ENCODE measurements at places on chromosomes 7 and 10.

GRCh38 chr10:14570800-14571199, 203.9 kb downstream of the FAM107B start:
- no peak for DNase-seq

DNA sequence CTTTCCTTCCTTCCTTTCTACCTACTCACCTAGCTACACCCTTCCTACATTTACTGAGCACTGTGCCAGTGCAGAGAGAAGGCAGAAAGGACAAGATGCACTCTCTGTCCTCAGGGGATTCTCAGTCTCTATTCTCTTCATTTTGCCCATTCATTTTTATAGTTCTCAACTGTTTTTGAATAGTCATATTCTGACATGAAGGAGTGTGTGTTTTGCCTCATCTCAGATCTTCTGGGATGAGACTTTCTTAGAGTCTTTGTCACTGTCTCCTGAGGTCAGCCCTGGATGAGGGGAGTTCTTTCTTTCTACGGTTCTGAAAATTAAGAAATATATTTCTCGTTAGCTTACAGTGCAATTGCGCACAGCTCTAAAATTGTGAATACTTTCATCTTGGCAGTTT, 21.3 kb downstream of the CLCN1 start:
- DNase-seq: no peak

- DNase-seq: no peak
These were observed 2.3 kb downstream of the HOXA10 start for GRCh38 chr7:27171637-27172314.

GRCh38 chr10:129491123-129491734, 24.2 kb downstream of the MGMT start:
- no peak for DNase-seq

GRCh38 chr10:61662794-61663259, at the start of gene CABCOCO1:
TSS of gene CABCOCO1 (plus strand) at chr10:61662929. CDS start at chr10:61662973, 44 bp downstream.
- no peak for DNase-seq

DNA sequence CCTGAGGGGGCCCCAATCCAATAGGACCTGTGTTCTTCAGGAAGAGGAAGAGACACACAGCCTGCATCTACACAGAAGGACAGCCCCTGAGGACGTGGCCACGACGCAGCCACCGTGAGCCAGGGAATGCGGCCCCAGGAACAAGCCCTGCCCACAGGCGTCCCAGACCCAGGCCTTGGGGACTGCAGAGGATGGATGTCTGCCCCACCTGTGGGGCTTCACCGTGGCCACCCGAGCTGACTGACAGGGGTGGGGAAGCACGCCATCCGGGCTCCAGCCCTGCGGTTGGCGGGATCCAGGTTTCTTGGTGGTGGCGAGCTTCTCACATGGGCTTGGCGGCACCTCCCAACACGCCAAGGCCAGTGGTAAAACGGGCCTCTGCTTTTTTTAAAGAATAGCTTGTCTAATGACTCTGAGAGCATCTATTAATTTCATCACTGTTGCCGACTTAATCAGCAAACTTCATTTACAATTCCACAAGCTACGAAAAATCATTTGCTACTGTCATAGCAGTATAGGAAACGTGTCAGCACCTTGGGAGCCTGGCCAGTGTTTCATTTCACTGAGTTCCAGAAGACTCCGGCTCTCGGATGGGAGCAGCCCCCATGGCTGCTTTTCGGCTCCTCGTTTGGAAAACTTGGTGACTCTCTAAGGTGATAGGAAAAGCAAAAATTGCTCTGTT, 584.0 kb downstream of the PTPRN2 start:
- no peak for DNase-seq

DNA sequence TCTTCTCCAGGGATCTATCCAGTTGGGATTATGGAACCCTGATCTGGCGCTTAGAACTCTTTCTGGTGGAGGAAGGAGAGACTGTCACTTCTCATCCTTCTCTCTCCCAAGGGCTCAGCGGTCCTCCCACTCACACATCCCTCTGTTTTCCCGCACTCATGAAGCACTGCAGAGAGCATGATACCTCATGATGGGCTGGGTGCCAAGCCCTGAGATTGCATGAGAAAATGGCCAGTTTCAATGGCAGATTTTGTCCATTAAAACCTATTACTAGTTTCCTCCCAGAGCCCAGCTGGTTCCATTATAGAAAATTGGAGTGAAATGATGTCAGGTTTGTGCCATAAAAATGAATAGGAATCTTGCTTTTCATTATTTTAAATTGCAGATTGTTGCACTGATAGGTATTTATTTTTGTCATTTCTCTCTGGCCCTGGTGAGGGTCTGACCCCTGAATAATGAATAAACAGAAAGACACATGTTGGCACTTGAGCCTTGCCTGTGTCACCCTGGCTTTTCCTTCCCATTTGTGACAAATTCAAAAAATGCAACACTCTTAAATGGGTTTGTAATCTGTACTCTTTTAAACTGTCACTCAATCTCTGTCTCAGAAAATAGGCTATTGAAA, 1151.1 kb downstream of the TYW1 start:
- DNase-seq: no peak

- no peak for DNase-seq
These were observed 706.9 kb upstream of the GHITM start for GRCh38 chr10:83432261-83433045.

DNA sequence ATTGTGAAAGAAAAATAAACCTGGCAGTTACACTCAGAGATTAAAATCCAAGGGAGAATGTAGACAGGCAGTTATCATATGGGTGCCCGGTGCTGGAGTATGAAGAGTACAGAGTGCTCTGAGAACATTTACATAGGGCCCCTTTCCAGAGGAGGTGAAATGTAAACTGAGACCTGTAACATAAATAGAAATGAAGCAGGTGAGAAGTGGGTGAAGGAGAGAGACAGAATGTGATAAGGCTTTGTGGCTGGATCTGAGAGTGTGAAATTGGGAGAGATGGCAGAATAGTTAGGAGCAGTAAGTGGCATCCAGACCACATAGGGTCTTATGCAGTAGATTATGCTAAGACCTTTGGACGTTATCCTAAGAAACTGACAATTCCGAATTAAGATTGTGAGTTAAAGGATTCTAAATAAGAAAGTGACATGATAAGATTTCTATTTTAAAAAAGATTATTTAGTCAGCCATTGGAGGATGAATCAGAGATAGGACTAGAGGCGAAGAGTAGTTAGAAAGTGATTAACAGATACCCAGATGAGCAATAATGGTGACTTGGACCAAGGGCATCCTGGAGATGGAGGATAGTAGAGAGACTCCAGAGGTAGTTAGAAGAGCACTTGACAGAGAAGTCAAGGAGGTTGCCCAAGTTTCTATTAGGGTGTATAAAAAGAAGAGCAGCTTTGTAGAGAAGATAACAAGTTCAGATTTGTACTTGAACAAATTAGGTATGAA, 36.7 kb downstream of the DNAH11 start:
- DNase-seq: no peak

DNA sequence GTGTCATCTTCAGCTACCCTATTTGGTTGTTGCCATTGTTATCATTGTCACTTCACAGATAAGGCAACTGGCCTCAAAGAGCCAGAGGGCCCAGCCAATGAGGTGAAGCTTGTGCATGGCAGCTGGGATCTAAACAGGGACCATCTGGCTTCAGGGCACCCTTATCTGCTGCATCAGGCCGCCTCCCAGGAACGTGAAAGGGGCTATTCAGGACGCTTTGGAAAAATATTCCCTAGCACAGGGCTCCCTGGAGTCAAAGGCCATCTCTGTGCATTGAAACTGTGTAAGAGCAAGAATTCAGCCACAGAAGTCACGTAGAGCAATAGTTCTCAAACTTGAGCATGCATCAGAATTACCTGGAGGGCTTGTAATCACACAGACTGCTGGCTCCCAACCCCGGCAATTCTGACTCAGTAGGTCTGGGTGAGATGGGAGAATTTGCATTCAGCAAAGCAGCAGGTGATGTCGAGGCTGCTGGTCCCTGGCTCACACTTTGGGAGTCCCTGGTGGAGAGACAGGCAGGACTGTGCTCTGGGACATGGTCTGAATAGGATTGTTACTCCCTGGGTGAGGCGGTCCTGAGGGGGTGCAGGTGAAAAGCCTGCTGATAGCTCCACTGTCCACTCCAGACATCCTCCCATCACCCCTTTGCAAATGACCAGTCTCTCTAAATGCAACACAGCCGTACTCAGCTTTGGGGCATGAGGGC, 21.5 kb upstream of the PLEKHA1 start:
- no peak for DNase-seq

DNA sequence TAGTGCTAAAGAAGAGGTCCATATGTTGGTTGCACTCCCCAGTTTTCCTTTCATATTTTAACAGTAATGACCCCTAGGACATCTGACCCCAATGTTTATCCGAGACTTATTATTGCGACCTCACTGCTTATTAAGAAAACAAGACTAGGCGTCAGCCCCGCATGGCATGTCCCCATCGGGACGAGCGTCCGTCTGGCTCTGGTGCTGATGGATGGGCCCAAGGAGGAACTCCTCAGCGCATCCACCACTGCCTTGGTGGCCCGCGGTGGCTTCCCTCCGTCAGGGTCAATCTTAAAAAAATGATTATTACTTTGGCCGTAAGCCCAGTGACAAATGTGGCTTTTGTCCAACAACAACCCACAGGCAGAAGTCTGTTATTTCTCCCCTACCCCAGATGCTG, 40.1 kb upstream of the CXCL12 start:
- DNase-seq: no peak

DNA sequence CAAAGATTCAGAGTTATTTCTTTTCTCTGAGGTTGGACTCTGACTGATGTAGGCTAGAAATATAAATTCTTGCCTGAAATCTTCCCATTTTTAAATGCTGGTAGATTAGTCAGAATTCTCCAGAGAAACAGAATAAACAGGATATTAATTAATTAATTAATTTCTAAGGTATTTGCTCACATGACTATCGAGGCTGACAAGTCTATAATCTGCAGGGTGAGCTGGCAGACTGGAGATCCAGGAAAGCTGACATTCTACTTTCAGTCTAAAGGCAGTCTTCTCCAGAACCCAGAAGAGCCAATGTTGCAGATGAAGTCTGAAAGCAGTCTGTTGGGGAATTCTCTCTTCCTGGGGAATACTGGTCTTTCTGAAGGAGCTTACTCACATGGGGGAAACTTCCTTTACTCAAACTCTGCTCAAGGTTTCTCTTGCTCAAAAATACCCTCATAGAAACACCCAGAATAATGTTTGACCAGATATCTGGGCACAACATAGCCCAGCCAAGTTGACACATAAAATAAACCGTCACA, 189.7 kb downstream of the KIF20B start:
- DNase-seq: no peak

GRCh38 chr7:39433550-39433949, 132.7 kb upstream of the YAE1 start:
- no peak for DNase-seq

DNA sequence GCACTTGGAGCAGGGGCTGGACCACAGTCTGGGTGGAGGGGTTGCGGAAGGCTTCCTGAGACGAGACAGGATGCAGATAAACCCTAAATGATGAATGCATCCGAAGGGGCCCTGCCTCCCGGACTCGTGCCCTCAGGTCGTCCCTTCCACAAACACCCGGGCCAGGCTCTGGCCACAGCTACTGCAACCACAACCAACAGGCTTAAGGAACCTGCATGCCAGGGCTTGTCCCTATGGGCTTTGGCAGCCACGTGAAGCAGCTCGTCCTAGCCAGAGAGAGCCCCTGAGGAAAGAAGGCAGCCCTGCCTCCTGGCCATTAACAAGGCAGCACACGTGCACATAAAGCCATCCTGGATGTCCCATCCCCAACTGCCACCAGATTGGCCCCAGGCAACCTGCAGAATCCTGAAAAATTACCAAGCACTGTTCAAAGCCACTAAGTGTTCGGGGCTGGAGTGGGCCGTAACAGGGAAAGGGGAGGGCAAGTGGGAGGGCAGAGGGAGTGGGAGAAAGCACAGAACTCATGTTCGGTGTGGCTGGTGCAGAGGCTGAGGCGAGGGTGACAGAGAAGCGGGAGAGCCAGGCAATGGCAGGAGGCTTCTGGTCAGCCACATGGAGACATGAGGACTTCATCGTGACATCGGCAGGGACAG, 62.7 kb downstream of the MAD1L1 start:
- DNase-seq: no peak

DNA sequence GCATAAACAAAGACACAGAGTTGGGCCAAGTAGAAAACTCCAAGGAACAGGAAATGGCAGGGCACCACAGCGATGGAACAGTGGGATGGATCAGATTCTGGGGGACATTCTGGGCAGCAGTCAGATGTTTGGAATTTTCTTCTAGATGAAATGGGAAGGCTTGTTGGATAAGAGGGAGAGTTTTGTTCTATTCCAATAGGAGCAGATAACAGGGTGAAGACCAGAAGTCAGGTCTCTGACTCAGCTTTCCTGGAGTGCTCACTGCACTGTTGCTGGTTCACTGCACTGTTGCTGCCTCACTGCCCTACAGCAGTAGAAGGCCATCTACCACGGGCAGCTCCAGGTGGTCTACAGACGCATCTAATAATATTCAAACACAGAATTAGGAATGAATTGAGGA, 135.6 kb downstream of the ATE1 start:
- DNase-seq: no peak

DNA sequence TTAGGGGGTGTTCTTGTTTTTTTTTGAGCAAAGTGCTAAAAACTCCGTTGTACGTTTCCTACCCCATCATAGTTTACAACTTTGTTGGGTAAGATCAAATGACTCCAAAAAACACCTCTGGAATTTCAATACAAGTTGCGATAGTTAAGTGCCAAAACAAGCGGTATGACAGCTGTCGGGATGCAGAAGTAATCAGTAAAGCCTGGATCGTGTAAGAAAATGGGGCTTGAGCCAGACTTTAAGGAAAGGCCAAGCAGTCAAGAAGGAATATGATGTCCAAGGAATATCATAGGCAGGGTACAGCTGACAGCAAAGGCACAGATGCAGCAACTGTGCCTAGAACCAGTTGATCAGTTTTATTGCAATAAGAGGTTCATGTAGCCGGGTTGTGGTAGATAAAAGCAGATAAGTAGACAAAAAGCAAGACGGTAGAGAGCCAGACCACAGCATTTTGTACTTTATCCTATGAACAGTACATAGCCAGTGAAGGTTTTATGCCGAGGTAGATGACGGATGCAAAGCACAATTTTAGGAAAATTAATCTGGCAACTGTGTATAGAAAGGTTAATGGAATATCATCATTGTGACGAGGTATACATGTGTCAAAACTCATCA, 45.5 kb downstream of the UBE2H start:
- DNase-seq: no peak

- DNase-seq: no peak
These were observed 2.6 kb upstream of the CAMK2G start for GRCh38 chr10:73876971-73877370.

- no peak for DNase-seq
These were observed 28.4 kb downstream of the DNAJC9 start for GRCh38 chr10:73218431-73219191.

All from activated gamma-delta T cell treated with Interleukin-2 at 50 U/mL for 16 hours (primary cell).